Stimulated activated CD4-positive, alpha-beta T cell treated with anti-CD3 and anti-CD28 coated beads, TNF-alpha, amount 100 ng/mL, for 24 hours (primary cell): ENCODE measurements at places on chromosomes 1 and 21.

GRCh38 chr1:200296091-200296661 is 113.7 kb downstream of the ZNF281 start:
- no peak for DNase-seq

GRCh38 chr1:160544647-160545046 is 21.6 kb upstream of the SLAMF6 start:
- no peak for DNase-seq

DNA sequence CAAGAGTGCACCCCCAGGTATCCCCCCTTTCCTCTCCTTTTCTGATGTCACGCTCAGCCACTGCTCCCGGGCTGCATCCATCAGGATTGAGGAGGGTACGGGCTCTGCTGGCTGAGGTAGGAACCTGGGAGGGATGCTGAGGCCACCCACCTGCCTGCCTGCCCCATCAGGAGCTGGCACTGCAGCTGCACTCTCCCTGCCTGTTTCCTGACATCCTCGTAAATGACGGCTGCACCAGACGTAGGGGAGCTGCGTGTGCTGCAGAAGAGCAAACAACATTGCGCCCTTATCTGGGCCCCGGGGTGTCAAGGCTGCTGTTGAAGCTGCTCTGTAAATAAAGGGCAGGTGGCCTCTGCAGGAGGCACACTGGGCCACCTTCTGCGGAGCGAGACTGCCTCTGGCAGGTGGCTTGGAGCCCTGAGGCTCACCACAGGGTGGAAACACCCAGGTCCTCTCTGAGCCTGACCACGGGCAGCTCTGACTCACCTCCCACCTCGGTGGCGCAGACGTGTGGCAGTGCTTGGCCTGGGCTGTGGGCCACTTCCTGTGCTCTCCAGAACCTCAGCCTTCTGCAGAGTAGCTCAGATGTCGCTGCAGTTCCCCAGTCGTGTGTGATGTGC is 30.9 kb downstream of the SNAP47 start:
- peak; percentile 28 for DNase-seq

DNA sequence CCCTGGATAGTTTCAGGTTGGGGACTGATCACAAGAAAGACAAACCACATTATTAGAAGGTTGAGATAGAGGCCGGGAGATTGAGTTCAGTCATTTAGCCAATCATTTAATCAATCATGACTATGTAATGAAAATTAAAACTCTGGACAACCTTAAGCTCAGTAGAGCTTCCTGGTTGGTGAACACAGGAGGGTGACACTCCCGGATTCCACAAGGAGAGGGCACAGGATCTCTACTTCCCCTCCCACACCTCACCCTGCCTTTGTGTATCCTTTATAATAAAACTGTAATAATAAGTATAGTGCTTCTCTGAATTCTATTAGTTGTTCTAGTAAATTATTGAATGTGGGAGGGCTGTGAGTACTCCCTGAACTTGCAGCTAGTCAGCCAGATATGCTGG is 150.1 kb downstream of the PIK3R3 start:
- DNase-seq = no peak

DNA sequence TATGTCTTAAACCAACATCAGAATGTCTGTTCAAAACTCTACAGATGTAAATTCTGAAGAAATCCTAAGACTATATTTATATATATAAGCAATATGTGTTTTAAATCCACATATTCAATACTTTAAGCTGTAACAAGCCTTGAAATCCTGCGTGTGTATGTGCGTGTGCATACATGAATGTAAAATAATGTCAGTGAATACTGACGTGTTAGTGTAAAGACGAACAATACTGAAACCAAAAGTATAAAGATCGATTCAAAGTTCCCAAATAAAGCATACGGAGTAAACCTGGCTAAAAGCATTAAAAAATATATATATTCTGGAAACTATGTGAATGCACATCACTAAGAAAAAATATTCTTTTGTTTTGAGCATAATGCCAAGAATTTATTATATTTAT is 668.6 kb upstream of the NCAM2 start:
- DNase-seq = no peak

DNA sequence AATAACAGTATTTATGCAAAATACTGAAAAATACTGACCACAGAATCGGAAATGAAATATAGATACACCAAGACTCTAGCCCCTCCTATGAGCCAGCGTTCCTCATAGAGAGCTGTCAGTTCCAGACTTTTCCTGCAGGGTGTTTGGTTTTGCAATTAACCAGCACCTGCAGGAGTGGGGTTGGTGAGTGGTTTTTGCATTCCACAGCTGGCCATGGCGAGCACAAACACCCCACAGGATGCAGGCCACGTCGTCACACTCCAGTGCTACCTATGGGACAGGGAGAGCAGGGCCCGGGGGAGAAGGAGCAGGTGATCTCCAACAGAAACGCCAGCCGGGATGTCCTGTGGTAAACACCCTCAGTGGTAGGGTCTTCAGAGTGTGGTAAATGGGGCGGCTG is 94.1 kb downstream of the ERG start:
- DNase-seq = no peak

- DNase-seq = no peak
Measured at GRCh38 chr1:154971341-154971998, 923 bp upstream of the SHC1 start.

DNA sequence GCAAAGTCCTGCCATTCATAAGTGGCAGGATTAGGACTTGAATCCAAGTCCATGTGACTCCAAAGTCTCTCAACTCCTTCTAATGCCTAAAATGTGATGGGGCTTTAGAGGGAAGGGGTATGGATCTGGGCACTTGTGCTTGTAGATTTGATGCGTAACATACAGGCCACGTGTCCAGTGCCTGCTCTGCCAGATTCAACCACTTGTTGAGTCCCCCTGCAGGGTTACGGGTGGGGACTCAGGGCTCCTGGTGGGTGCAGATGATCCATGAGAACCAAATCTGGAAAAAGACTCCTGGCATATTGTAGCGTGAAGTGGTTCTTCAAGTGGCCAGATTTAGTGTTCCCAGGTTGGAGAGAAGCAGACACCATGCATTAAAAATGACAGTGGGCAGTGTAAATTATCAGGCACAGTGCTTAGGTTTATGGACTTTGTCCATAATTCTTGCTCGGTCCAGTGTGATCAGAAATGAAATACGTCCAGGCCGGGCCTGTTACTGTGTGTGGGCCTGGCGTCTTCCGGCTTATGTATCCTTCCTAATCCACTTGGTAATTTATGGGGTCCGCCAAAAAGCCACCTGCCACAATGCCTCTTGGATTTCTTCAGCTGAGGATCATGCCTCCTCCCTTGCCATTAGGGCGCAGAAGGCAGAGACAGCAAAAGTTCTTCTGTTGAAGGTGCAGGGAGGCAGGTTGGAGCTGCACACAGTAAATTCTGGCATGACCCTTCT is 51.2 kb upstream of the LRP8 start:
- no peak for DNase-seq

DNA sequence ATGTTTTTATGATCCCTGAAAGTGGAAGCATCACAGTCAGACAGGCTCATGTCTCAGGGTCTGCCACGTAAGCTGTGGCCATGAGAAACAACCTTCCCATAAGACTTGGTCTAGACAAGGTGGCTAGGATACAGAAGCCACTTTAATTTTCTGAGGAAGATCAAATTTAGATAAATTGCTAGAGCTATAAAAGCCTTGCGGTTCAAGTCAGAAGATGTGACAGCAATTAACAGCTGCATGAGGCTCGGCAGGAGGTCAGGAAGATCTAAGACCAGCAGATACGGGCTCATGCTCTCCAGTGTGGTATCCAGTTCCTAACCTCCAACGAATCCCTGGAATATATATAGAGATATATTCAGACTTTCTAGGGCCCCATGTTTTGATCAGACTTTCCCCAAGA is 577.1 kb downstream of the PLPP3 start:
- DNase-seq = no peak

- no peak for DNase-seq
Measured at GRCh38 chr1:153277852-153278251, 18.4 kb downstream of the LORICRIN start.

DNA sequence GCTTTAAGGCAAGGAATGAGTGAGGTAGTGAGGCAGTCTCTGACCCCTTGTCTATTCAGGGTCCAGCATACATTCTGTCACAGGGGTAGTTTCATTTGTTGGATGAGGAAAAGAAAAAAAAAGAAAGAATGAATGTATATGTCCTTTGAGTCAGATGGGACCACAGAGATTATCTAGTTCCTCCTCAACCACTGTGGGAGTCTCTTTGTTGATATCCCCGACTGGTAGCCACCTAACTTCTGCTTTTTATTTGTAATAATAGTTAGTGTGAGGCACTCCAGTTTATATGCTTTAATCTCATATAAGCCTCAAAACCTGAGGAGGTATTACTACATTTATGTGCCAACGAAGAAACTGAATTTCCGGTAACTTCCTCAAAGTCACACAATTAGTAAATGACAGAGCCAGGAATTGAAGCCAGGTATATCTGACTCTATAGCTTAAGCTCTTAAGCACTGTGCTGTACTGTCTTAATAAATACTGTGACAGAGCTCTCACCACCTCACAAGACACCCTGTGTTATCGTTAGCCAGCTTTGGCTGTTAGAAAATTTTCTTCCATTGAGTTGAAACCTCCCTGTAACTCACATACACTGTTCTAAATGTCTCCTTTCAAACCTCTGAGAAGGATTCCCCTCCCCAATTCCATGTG is 82.2 kb downstream of the MDM4 start:
- DNase-seq = no peak

GRCh38 chr1:40985161-40985560 is 5.7 kb downstream of the CTPS1 start:
- no peak for DNase-seq

DNA sequence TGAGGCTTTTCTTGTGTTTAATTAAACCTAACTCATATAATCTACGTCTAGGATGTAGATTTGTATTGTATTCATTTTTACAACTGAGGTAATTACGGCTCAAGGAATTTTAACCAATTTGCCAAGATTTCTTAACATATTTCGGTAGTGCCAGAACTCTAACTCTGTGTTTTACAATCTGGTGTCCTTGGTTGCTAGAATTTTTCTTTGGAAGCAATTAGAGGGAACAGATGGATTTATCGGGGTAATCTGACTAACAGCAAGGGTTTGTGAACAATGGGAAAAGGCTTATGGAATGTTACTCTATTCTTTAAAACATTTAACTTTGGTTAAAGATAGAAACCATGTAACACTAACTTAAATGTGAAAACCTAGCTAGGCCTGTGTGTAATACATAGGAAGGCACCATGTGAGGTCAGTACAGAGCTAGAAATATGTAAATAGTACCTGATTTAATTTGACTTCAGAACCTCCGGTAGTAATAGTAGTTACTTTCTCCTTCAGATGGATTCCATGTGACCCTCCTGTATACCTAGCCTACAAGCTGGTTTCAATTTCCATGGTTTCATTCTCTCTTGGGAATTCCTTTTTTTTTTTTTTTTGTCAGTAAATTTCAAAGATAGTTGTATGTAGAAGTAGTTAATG is 1.2 kb downstream of the MTF2 start:
- DNase-seq = no peak

- DNase-seq = no peak
Measured at GRCh38 chr21:37568916-37569315, 202.3 kb downstream of the DYRK1A start.

GRCh38 chr1:81259625-81260411 is 540.9 kb upstream of the ADGRL2 start:
- no peak for DNase-seq

DNA sequence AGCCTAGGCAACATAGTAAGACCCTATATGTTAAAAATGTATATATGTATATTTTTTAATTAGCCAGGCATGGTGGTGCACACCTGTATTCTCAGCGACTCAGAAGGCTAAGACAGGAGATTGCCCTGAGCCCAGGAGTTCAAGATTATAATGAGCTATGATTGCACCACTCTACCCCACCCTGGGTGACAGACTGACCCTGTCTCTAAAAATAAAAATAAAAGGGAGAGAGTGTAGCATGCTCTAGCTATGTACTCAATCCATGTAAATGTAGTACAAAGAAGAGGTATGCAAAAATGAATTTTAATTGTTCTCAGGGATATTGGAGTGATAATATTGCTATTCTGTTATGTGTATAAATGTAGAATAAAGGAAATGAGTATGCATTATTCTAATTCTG is 52.9 kb upstream of the DARS2 start:
- no peak for DNase-seq

- no peak for DNase-seq
Measured at GRCh38 chr1:194445244-194445643, 1258.8 kb upstream of the B3GALT2 start.
